Fibroblast of upper back skin (primary cell): ENCODE measurements at places on chromosomes 4 and X.

- no peak for DNase-seq
Observed at GRCh38 chr4:88110826-88111225, 47.6 kb downstream of the ABCG2 start.

DNA sequence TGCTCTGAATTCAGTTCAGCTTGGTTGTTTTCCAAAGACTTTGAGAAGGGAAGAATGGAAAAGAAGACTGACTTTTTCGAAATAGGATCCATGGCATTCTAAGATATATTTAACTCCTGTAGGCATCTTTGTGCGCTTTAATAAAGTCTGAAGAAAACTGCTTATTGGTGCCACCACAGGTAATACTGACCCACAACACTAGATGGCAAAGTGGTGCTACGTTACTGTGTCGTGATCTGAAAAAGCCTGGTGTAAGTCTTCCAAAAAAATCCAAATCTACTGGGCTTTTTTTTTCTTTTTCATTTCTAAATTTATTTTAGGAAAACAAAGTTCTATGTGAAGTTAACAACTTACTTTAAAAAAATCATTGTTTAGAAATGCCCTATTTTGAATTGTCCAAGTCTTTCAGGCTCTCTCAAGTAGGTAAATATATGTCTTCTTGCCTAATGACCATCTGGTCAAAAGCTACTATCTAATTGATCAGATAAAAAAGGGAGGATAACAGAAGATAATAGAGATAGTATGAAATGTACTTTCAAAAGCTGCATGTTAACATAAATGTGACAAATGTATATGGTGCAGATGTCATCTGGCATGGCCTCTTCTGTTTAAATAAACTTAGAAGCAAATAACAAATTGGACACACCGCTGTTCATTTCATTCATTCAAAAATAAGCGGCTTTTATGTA is 47.0 kb upstream of the MID1IP1 start:
- peak; percentile 51 for DNase-seq

DNA sequence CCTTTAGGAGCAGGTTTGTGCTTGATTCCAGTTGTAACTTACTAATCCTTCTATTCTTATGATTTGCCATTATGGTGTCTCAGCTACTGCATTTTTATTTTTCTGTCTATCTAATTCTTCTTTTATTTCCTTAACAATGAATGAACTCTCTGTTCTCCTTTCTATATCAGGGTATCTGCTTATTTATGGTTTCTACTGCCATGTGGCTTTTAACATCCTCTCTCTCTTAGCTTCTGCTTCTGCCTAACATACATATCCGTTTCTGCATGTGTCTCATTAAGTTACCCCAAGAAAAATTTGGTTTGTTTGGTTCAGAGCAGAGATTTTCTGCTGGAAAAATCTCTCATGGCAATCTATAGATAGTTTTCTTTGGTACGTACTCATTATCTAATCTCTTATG is 614.4 kb downstream of the RPA4 start:
- DNase-seq: no peak

GRCh38 chr4:128793859-128794672 is 15.4 kb upstream of the JADE1 start:
- peak; percentile 77 for DNase-seq

- no peak for DNase-seq
Observed at GRCh38 chrX:68383540-68383939, 49.8 kb downstream of the OPHN1 start.

GRCh38 chr4:87180767-87181166 is 39.7 kb downstream of the KLHL8 start:
- peak; percentile 28 for DNase-seq

- DNase-seq: no peak
Observed at GRCh38 chr4:93187892-93188291, 640.7 kb upstream of the ATOH1 start.

GRCh38 chrX:48689208-48689920 is 5.8 kb downstream of the WAS start:
- no peak for DNase-seq

DNA sequence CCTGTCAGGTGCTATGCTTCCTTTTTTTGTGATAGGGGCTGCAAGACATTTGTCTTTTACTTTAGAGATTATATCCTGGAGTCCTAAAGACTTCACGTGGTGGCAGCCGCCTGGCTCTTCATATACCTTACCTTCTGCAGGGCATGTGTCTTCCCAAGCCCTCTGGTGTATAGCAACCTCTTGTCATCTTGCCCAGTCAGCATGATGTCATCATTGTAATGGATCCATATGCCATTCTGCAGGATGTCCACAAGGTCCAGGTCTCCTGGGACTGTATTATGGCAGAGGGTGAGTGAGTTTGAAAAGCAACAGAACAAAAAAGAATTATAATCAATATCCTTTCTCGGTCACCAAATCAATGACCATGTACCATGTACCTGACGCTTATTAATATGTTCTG is 82.2 kb upstream of the SCOC start:
- peak; percentile 17 for DNase-seq

DNA sequence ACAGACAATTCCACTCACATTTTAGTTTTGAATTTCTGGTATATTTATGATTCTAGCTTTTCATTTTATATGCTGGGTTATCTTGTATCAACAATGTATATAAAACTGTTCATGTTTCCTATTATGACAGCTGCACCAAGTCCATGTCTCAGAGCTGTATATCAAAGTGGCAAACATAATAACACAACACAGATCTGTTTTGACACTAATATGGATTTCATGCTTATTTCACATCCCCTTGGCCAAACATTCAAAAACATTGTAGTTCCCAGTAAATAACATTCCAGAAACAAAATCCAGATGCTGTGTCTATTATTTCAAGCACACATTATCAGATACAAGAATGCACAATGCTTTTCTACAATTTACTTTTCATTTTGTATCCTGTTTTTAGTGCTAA is 380.6 kb upstream of the MAGEB2 start:
- no peak for DNase-seq

DNA sequence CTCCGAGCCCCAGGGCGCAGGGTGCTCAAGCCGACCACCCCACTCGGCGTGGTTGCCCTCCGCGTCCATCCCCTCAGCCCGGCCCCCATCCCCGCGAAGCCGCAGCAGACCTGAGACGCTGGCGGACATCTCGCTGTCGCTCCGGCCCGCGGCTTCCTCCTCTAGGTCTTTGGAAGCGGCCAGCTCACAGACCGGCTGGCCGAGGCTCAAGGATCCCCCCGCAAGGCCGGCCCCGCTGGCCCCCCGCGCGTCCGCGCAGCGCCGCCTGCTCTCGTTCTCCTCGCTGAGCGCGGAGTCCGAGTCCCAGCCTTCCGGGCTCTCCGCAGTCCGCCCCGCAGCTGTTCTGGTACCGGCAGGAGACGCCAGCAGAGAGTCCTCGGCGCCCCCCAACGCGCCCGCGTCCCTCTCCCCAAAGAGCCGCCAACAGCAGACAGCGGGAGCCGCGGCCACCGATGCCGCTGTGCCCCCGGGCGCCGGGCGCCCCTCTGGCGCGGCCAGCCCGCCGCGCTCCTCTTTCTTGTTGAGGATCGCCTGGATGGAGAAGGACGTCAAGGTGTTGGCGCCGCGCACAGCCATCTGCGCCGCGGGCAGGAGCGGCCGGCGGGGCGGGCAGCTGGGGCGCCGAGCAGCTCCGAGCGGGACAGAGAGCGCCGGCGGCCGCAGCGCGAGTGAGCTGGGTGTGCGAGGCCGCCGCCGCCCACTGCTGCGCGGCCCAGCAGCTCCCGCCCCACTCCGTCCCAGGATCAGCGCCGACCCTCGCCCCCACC is at the start of gene NKX3-2:
NKX3-2 (minus strand) TSS at position 670 of the 767 bp plus-strand sequence; CDS start at position 576, 94 bp downstream.
- no peak for DNase-seq

- DNase-seq: no peak
Observed at GRCh38 chr4:186717556-186717955, 6.1 kb downstream of the FAT1 start.

- no peak for DNase-seq
Observed at GRCh38 chr4:100843910-100844309, 326.1 kb upstream of the EMCN start.

GRCh38 chrX:69615342-69615741 is 571 bp upstream of the EDA start:
- no peak for DNase-seq

- DNase-seq: no peak
Observed at GRCh38 chr4:74449571-74450297, 4.8 kb downstream of the AREG start.

DNA sequence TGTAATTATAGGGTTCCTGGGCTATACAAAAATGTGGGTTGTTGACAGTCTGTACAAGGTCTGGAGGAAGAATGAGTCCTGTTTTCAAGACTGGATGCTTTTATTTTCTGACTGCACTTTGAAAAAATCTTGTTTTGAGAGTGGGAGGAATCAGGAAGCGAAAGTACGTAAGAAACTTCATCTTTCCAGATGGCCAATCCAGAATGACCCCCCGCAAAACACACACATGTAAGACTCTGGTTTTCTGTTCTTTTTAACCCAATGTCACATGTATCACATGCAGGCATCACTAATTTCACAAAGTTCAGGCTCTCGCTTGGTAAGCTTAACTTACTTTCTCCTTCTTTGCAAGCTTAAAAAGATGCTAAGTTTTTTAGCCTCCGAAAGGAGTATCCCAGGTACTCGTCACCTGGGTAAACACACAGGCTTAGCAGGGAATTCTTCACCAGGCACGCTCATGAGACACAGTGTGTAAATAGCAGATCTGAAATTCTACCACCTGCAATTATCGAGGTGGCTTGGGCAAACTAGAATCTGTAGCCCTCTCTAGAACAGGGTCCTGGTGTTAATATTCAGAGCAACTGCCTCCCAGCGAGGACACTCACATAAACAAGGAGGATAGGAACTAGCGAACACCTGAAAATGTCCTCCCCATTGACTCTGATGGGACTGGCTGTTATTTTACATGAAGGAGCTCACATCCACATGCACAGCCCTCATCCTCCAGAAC is 90.7 kb downstream of the NSUN7 start:
- no peak for DNase-seq

DNA sequence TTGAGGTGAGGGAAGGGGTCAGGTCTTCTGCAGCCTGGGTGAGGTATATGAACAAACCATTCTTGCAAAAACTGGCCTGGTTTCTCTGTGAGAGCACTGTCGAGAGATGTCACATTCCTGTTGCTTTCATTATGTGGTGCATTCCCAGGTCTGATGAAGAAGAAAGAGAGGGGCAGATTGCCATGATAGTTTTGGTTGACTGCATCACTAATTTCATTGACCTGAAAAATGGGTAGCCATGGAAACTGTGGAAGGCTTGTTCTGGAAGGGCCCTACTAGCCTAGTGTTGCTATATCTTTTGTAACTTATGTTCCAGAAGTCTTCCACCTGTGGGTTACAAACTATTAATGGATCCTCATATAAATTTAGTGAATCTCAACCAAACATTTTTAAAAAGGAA is 32.9 kb upstream of the CYBB start:
- no peak for DNase-seq

GRCh38 chr4:81447566-81448229 is 24.0 kb downstream of the RASGEF1B start:
- DNase-seq: no peak

DNA sequence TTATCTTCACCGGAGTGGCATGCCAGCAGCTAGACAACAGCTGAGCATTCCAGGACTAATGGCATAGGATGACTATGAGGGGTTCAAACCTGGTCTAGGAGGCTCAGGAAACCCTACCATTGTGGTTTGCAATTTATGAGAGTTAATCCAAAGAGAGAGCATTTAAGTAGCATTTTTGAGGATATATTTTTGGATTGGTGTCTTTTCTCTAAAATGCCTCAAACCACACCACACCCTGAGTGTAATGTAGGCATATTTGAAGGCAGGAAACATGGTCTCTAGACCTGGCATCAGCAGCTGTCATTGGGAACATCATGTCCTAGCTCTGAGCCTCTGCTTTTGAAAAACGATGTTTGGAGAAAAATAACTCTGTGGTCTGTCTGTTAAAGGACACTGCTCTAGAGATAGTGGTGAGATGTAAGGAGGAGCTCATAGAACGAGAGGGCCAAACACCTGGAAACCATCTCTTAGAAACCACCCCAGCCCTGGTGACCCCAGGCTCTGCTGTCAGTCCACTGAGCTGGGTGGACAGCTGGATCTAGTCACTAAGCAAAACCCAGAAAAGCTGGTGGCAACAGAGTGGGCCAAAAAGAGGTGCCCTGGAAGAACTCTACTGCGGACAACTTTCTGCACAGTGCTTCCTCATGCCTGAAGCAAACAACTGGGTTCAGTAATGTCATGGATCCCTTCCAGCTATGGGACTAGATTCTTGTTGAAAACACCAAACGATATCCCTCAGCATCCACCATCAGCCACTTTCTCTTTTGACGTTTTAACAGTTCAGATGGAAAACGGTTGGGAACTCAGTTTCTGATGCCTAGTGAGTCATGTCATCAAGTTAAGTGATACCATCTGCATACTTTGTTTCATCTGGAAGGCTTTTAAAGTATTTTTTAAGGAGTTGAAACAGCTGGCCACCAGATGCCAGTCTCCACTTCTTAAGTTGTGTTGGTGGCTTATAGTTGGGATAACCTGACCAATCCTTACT is 100.2 kb upstream of the C1QTNF7 start:
- peak; percentile 94 for DNase-seq

GRCh38 chr4:112210777-112211176 is 20.8 kb upstream of the AP1AR start:
- no peak for DNase-seq

- DNase-seq: no peak
Observed at GRCh38 chrX:30241724-30242415, at the start of gene MAGEB4. Gene MAGEB4 (plus strand): TSS chrX:30242000. CDS start chrX:30242136, 136 bp downstream.

GRCh38 chrX:39409246-39409917 is 608.1 kb downstream of the MID1IP1 start:
- no peak for DNase-seq

DNA sequence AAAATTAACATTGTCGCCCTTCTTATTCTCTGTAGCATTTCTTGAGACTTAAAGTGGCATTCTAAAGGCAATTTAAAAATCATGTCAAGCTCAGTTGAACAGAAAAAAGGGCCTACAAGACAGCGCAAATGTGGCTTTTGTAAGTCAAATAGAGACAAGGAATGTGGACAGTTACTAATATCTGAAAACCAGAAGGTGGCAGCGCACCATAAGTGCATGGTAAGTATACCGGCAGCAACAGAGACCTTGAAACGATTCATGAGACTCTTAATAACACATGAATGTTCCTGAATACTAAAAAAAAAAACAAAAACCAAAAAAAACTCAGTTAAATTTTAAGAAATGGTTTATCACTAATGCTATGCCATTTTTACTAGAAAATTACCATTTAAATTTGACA is 82.4 kb upstream of the HPRT1 start:
- DNase-seq: peak; percentile 31

- peak; percentile 72 for DNase-seq
Observed at GRCh38 chr4:28225050-28225449, 1364.4 kb downstream of the STIM2 start.

GRCh38 chr4:86685401-86685800 is 91.3 kb downstream of the PTPN13 start:
- peak; percentile 23 for DNase-seq

- DNase-seq: no peak
Observed at GRCh38 chr4:6120361-6120760, 80.0 kb downstream of the JAKMIP1 start.

DNA sequence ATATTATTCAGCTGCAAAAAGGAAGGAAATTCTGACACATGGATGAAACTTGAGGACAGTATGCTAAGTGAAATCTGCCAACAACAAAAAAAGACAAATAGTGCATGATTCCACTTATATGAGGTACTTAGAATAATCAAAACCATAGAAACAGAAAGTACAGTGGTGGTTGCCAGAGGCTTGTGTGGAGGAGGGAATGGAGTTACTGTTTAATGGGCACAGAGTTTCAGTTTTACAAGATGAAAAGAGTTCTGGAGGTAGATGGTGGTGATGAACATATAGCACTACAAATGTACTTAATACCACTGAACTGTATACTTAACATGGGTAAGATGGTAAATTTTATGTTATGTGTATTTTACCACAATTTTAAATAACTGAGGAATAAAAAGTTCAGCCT is 212.0 kb upstream of the KLF3 start:
- no peak for DNase-seq
